ENCODE measurements at places on chromosomes 2 and 18.

DNA sequence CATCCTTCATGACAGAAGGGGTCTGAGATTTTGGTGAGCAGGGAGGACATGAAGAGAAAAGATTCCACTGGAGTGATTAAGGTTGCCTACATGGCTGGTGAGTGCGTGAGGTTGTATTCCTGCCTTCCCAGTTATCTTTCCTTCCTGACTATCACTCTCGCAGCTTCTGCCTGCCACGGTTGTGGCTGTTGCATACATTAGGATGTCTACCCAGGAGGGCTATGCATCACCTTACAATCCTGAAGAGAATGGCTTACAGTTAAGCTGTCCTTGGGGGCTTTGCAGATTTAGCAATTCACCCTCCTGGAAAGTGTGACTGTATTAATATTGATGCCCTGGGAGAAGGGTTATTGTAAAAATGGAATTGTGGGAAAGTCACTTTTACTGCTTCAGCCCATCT is 571.0 kb downstream of the TSN start:
- DNase-seq, result no peak

GRCh38 chr2:150432312-150432625 is 55.2 kb downstream of the RND3 start:
- DNase-seq, result no peak

DNA sequence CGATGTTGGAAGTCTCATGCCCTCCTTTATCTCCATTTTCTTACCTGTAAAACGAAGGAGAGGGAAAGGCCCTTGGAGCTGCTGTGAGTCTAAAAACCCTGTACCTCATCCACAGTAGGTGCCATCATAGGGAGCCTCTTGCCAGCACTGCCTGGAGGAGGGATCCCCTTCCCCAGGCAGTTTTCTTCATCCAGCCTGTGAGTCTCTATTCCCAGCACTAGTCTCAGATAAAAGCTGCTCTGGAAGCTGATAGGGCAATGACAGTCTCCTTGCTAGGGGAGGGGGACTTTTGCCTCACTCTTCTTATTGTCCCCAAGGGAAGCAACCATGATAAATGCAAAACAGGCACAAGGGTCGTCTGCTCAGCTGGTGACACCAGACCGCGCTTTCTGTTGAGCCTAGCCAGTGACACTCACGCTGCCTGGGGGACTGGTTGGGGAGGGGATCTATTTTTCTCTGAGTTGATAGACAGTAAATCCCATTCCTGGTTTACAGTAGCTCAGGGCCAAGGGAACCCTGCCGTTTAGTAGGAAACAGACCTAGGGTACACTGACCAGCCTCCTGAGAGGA is 139.5 kb upstream of the NABP1 start:
- no peak for DNase-seq

- peak; percentile 43 for DNase-seq
These were observed 64.0 kb upstream of the CABLES1 start for GRCh38 chr18:23071285-23071684.

DNA sequence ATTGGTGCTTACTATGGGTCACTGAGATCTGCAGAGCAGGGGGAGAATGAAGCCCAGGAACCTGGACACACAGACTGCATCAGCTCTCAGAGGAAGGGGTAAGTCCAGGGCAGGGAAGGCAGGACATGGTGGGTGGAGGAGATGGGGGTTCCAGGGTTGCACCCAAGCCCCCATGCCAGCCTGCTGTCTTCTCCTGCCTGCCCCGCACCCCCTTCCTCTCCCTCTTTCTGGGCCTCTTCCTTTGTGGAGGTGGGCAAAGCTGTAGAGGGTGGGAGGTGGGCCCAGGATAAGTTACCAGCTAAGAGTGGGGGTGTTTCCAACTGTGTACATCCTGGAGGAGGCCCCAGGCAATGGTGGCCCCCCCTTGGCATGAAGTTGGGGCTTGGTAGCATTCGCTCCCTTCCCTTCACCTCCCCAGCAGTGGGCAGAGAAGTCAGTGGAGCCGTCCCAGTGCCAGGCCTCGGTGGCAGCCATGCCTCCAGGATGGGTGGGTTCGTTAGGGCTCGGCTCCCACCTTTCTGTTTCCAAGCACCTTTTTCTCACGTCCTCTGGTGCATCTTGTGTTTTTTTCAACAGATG is 132.2 kb downstream of the CLIP4 start:
- no peak for DNase-seq

GRCh38 chr2:120561379-120562035 is 174.2 kb upstream of the GLI2 start:
- no peak for DNase-seq

- no peak for DNase-seq
These were observed 107.2 kb downstream of the COPS8 start for GRCh38 chr2:237192881-237193280.

- no peak for DNase-seq
These were observed 26.9 kb upstream of the TNS1 start for GRCh38 chr2:218029366-218030360.

GRCh38 chr2:195498176-195498575 is 158.8 kb upstream of the SLC39A10 start:
- no peak for DNase-seq

GRCh38 chr2:189582809-189583192 is 2.2 kb upstream of the SLC40A1 start:
- no peak for DNase-seq

DNA sequence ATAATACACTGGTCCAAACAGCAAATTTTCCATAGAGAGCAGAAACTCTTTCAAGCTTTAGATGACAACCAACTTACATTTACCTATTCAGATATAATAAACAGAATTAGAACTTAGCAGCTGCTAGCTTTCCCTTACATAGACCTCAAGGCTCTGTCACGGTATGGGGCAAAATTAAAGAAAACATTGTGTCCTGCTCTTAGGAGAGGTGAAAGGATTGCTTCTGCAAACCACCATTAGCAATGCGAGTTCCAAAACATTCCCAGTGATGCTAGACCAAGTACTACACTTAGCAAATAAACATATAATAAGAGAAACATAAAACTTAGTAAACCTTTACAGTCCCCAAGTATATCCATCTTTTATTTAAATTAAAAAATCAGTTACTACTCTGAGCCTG is 183.3 kb downstream of the CAMKMT start:
- DNase-seq, result no peak

GRCh38 chr2:208375491-208376068 is 31.0 kb upstream of the PTH2R start:
- DNase-seq, result no peak

All from activated CD8-positive, alpha-beta memory T cell treated with anti-CD3 and anti-CD28 coated beads for 48 hours (primary cell).